ENCODE measurements at places on chromosomes 11 and 22.

DNA sequence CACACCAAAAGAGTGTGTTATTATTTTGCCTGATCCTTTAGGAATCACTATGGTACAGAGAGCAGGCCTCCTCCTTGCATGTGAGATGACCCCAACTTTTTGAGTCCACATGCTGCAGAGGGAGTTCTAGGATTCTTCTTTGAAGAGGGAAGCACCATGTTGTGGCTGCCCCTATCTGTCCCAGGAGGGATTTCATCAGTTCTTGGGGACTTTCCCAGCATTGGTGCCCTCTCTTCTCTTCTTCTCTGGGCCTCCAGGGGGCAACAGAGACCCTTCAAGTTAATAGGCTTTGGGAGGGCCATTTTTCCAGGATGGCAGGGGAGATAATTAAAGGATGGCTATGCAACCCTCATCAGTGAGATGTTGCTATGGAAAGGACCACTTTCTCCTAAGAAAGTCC, 3.6 kb downstream of the MMP1 start:
- no peak for DNase-seq

GRCh38 chr11:116835791-116836631, 1.4 kb downstream of the APOA1 start:
- peak; percentile 83 for DNase-seq

GRCh38 chr22:34099278-34099677, 179.0 kb upstream of the LARGE1 start:
- DNase-seq: no peak

DNA sequence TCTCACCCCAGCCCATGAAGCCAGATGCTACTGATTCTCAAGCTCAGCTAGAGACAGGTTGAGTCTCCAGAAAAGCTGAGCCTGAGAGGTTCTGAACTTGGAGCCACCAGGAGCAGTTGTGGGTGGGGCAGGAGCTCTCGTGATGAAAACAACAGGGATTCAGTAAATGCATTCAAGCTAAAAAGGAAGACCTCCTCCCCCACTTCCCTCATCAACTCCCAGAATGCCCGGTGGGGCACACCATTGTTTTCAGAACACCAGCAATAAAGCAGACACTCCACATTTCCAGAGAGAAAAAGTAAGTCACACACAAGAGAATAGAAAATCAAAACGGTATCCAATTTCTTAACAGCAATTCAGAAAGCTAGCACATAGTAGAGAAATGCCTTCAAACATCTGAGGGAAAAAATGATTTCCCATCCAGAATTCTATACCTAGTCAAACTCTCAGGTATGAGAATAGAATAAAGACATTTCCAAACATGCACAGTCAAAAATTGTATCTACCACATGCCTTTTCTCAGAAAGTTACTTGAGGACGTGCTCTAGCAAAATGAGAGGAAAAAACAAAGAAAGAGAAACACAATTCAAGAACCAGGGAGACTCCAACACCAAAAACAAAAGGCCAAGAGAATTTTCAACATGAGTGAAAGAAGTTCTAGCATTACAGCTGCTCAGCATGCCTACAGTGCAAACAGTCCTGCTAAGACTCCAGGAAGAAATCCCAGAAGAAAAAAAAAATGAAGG, 56.8 kb downstream of the CDKN1C start:
- no peak for DNase-seq

- no peak for DNase-seq
Observed at GRCh38 chr22:32589007-32589406, 114.4 kb downstream of the FBXO7 start.

Measured in smooth muscle cell of the brain vasculature (primary cell).